ENCODE measurements at places on chromosomes 12 and 14. TPM values are rescaled to one million over a fixed set of nuclear protein-coding genes. Genes with fewer than 3 reads are reported as not detected.

Gene TPH2
- polyA plus RNA-seq, result not detected

Gene CHST11
- polyA plus RNA-seq, result 6.6 TPM

Gene KLHDC1
- polyA plus RNA-seq, result 1.2 TPM

Gene SLC7A8
- polyA plus RNA-seq, result 16.8 TPM

Gene NRXN3
- polyA plus RNA-seq, result 0.27 TPM

Gene OTX2
- polyA plus RNA-seq, result not detected

Gene OS9
- polyA plus RNA-seq, result 176 TPM

Gene EMP1
- 29.2 TPM for polyA plus RNA-seq

Gene SDSL
- 4.9 TPM for polyA plus RNA-seq

Gene PLEKHH1
- polyA plus RNA-seq, result 2.2 TPM

Gene B3GNT4
- polyA plus RNA-seq, result 0.56 TPM

Gene DCN
- polyA plus RNA-seq, result 109 TPM

Gene KRT2
- polyA plus RNA-seq, result not detected

Gene AJUBA
- 2.0 TPM for polyA plus RNA-seq

Gene REM2
- polyA plus RNA-seq, result not detected

Gene SPRING1
- 5.6 TPM for polyA plus RNA-seq

Gene CYP46A1
- polyA plus RNA-seq, result 1.6 TPM

Gene PTPRR
- 0.08 TPM for polyA plus RNA-seq

Gene STAT2
- 56.5 TPM for polyA plus RNA-seq

Gene METTL17
- 39.5 TPM for polyA plus RNA-seq

Gene OR6C65
- not detected for polyA plus RNA-seq

Gene DDX23
- polyA plus RNA-seq, result 33.2 TPM

Gene OR6C2
- polyA plus RNA-seq, result not detected

Gene ERO1A
- polyA plus RNA-seq, result 15.1 TPM

Gene M6PR
- polyA plus RNA-seq, result 51.6 TPM

Gene METTL3
- 22.7 TPM for polyA plus RNA-seq

Gene EML5
- polyA plus RNA-seq, result 0.94 TPM

Gene PPP1R1A
- 212 TPM for polyA plus RNA-seq

Gene CRACR2A
- 1.5 TPM for polyA plus RNA-seq

Gene RNASE7
- polyA plus RNA-seq, result 0.07 TPM

Gene PYGL
- 95.5 TPM for polyA plus RNA-seq

Gene SLIRP
- polyA plus RNA-seq, result 291 TPM

Gene MIP
- 0.16 TPM for polyA plus RNA-seq

Gene TCL1B
- polyA plus RNA-seq, result not detected

Gene SLC25A47
- polyA plus RNA-seq, result not detected

Gene NFE2
- polyA plus RNA-seq, result 5.3 TPM

Gene P2RX7
- 0.61 TPM for polyA plus RNA-seq

Gene MORN3
- 0.34 TPM for polyA plus RNA-seq

Gene CFAP54
- 0.12 TPM for polyA plus RNA-seq

Gene C12orf42
- polyA plus RNA-seq, result not detected

Gene KLRB1
- polyA plus RNA-seq, result 0.30 TPM

Gene DPY19L2
- 3.4 TPM for polyA plus RNA-seq

Gene RARG
- 4.5 TPM for polyA plus RNA-seq

Gene SRGAP1
- 1.8 TPM for polyA plus RNA-seq
